ENCODE measurements at places on chromosomes 1 and 21.
A peak's percentile ranks its signal among the peaks of the same experiment; 100 is the strongest.

DNA sequence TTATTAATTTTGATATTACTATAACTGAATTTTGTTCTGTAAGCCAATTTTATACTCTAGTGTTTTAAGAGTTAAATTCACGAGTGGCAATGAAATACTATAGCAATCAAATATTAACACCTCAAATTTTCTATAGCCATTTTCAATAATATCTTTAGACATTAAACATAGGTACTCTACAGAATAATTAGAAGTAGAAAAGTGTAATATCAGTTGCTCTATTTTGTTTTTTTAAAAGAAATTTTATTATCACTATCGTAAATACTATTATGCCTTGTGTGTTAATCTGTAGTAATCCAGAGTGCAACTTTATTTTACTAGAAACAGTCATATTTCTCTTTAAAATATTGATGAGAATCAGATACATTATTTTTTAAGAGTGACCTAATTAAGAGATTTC lies 691.2 kb downstream of the USP25 start:
- DNase-seq: no peak

GRCh38 chr21:33892853-33893252 lies 22.8 kb downstream of the ATP5PO start:
- DNase-seq: peak; percentile 27

- no peak for DNase-seq
Observed at GRCh38 chr1:19344372-19344810, 32.3 kb downstream of the SLC66A1 start.

GRCh38 chr1:112325504-112325903 lies 70.5 kb upstream of the CTTNBP2NL start:
- no peak for DNase-seq

- DNase-seq: no peak
Observed at GRCh38 chr1:169338617-169339016, 29.0 kb downstream of the NME7 start.

GRCh38 chr1:48026701-48027532 lies 29.7 kb upstream of the TRABD2B start:
- DNase-seq: no peak

- DNase-seq: no peak
Observed at GRCh38 chr1:151918819-151919610, 9.7 kb upstream of the THEM4 start.

DNA sequence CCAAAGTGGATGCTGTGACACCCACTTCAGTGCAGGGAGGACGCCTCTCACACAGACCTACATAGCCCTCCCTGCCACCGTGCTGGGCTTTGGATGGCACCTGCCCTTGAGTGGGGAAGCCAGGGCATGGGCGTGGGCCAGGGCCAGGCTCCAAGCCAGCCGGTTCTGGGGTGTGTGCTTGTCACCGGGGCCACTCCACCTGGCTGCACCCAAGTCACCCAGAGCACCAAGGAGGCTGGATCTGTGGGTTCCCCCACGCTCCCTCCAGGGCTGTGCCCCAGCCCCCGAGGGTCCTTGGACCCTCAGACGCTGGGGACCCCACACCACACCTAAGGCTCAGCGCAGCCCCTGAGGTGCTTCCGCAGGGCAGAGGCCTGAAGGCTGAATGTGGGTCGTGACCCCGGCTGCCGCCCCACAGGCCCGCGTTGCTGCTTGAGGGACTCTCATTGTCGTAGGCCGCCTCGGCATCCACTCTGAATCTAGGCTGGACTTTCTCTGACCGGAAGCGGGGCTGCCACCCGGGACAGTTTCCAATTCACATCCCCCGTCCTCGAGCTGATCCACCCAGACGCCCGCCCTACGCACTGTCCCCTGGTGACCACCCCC lies 1.5 kb downstream of the MXRA8 start:
- DNase-seq: no peak

DNA sequence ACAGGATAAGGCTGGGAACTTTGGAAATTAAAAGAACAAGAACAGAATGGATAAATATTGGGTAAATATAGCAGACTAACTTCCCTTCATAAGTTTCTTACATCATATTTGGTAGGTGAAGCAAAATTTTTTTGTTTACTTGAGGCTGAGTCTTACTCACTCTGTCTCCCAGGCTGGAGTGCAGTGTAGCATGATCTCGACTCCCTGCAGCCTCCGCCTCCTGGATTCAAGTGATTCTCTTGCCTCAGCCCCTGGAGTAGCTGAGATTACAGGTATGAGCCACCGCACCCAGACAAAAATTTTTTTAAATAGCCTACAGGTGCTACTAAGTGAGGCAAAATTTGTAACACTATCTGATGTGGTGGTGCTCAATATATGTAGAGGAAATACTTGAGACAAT lies 50.7 kb downstream of the TM2D1 start:
- no peak for DNase-seq

DNA sequence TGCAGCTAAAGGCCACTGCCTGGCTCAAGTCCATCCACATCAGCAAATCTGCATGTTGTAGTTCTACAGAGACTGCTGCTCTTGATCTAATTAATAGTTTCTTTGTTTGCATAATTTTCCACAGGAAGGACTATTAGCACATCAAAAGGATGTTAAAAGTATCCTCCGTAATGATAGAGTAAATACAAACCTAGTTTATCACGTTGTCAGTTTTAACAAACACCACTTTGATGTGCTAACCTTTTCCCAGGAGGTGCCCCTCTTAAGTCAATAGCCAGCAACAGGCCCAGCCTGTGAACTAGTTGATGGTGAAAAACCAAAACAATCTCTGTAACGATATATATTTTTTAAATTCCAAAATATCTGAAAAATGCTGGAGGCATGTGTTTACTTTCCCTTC lies 64.2 kb upstream of the SLC22A15 start:
- no peak for DNase-seq

DNA sequence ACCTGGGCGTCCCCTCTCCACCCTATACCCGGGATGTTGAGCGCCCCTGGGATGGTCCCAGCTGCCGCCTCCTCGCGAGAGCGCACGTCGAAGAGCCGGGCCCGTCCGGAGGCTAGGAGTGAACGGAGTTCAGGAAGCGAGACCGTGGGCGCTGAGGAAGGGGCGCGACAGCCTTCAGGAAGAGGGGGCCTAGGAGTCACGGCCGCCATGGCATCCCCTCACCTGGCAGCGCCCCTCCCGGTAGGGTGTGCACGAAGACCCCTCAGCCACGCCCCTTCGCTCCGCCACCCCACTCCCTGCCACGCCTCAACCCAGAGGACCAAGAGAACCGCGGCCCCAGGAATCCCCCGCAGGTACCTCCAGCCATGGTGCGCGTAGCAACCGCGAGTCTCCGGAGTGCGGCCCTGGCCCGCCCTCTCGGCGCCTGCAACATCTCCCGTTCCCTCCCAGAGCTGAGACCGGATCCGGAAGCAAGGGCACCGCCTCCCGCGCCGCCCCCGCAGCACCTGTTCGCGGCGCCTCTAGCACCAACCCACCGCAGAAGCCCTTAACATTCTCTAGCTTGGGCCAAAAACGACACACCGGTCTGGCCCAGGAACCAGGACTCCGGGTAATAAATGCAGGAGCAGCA lies at the start of gene TSTD1:
TSS of gene TSTD1 (minus strand) at position 442 of the 631 bp plus-strand sequence. CDS start at position 367, 75 bp downstream.
- peak; percentile 86 for DNase-seq

GRCh38 chr1:183810756-183811544 lies 6.0 kb downstream of the RGL1 start:
- DNase-seq: no peak

- DNase-seq: peak; percentile 49
Observed at GRCh38 chr21:42113926-42114409, 42.9 kb downstream of the UMODL1 start.

DNA sequence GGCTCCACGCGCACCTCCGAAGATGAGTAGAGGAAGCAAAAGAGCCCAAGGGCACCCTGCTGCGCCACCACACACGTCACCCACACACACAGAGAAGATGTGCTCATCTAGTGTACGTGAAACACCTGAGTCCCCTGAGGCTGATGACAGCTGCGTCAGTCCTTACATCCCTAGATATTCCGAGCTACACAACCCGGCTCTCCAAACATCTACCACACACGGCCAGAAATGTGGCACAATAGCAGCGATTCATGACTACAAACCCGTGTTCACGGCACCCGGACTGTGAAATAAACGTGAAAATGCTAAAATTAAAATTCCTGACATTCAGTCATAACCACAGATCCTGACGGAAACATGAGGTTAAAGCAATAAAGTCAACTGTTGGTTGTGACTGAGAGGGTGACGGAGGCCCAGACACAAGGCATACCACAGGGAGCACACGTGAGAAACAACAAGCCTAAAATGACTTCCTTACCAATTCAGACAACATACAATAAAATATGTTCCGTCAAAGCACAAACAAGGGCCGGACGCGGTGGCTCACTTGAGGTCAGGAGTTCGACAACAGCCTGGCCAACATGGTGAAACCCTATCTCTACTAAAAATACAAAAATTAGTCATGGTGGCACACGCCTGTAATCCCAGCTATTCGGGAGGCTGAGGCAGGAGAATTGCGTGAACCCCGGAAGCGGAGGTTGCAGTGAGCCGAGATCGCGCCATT lies 7.3 kb downstream of the SSU72 start:
- DNase-seq: no peak

DNA sequence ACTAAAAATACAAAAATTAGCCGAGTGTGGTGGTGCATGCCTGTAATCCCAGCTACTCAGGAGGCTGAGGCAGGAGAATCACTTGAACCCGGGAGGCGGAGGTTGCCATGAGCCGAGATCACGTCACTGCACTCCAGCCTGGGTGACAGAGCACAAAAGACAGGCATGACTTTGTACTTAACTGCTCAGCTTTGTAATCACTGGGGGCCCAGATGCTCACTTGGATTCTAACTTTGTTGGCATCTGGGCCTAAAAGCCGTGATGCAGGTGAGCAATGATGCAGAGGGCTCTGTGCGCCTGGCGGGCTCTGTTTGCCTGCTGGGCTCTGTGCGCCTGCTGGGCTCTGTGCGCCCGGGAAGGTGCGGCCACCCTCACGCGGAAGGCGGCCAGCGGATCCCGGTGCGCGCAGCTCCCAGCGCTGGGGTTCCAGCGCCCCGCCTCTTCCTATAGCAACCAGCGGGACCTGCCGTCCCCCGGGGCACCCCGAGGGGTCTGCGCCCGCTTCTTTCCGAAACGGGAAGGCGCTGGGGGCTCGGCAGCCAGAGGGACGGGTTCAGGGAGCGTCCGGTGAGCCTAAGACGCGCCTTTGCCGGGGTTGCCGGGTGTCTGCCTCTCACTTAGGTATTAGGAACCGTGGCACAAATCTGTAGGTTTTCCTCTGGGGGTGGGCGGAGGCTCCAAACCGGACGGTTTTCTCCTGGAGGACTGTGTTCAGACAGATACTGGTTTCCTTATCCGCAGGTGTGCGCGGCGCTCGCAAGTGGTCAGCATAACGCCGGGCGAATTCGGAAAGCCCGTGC lies 31.7 kb downstream of the PRMT2 start:
- DNase-seq: peak; percentile 73

- no peak for DNase-seq
Observed at GRCh38 chr1:156430866-156431265, 61.9 kb downstream of the RHBG start.

GRCh38 chr21:46412521-46413364 lies 45.9 kb upstream of the DIP2A start:
- DNase-seq: peak; percentile 21

- no peak for DNase-seq
Observed at GRCh38 chr1:100989306-100990077, 36.1 kb downstream of the DPH5 start.

DNA sequence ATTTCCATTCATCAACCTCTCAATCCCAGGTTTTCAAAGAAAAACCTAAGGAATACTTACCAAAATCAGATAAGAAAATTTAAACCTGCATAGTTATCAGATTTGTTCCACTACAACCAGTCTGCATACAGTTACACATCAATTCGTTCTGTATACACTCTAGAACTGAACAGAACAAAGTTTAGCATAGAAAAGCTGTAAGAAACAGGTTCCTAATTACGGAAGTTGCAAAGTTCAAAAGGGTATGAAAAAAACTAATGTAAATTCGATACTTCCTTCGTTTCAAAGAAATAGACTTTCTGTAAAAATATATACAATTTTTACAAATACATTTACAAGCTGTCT lies 3.1 kb downstream of the MCL1 start:
- no peak for DNase-seq

DNA sequence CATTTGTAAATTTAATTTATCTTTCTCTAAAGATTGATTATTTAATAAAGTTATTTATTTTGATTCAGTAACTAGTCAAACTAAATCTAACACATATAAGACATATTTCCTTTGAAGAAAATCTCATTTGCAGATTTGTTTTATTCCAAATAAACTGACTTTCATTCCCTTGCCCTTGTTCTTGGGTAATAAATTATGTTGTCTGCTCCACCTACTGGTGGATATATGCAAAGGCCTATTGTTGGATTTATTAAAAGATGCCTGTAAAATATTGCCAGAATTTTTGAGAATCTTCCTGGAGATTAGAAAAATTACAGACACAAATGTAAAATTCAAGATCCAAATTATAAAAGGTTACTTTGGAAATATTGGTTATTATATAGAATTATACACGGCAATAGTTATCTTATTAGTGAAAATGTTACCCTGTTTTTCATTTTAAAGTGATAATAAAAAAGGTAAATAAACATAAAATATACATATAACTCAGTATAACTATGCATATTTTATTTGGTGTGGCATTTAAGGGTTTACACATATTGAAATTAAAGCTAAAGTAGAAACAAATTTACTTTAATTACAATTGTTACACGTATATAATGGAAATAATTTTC lies 116.1 kb downstream of the SPATA17 start:
- no peak for DNase-seq

DNA sequence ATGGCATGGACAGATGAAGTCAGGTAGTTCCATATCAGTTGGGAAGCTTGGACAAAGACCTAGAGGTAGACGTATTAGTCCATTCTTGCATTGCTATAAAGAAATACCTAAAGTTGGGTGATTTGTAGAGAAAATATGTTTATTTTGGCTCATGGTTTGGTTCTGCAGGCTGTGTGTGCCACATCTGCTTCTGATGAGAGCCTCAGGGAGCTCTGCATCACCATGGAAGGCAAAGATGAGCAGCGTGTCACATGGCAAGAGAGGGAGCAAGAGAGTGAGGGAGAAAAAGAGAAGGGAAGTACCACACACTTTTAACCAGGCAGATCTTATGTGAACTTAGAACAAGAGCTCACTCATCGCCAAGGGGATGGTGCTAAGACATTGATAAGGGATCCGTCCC lies 9.0 kb downstream of the TSACC start:
- DNase-seq: no peak

GRCh38 chr1:95888941-95889390 lies 655.0 kb downstream of the RWDD3 start:
- DNase-seq: no peak

DNA sequence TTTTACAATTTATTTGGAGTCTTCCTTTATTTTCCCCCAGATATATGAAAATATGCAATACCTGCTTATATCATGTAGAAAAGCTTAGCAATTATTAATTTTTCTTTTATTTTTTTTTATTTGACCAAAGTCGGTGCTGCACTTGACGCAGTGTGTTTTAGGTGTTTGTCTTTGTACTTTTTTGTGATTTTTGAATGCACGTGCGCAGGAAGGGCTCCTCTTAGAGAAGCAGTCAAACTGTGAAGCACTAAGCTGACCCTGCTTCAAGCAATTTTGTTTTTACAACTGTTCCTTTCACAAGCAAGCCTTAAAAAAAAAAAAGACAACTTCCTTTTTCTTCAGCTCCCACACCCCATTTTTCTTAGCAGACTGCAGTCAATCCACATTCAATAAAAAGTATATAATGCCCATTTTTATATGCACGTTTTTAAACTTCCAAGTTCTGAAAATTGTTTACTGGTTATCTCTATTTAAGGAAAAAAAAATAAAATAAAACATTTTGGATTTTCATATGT lies 267.4 kb downstream of the TM2D1 start:
- no peak for DNase-seq

- peak; percentile 80 for DNase-seq
Observed at GRCh38 chr1:59669752-59670312, 144.9 kb upstream of the HOOK1 start.

GRCh38 chr1:210525716-210526454 lies 197.2 kb downstream of the HHAT start:
- DNase-seq: no peak
